ENCODE measurements at places on chromosomes 2 and 18.

- DNase-seq, result no peak
These were observed 112.0 kb downstream of the ACTR3 start for GRCh38 chr2:114001937-114002336.

DNA sequence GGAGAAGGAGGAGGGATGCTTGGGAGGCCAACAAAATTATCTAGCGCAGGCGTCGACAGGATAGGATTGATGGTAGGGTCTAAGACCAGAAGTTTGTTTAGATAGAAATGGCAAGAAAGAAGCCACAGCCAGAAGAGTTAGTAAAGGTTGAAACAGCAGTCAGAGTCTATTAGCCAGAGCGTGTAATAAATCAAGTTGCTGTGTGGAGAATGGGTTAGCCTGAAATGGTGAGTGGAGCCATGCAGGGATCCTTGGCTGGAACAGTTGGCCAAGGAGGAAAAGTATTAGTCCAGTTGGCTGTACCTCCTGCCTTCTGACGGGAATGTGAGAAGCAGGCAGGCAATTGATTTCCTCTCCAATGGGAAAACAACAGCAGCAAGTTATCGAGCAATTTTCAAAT, 190.7 kb upstream of the CCDC68 start:
- DNase-seq, result no peak

GRCh38 chr18:42446195-42446594, 491.2 kb downstream of the PIK3C3 start:
- DNase-seq, result peak; percentile 34

DNA sequence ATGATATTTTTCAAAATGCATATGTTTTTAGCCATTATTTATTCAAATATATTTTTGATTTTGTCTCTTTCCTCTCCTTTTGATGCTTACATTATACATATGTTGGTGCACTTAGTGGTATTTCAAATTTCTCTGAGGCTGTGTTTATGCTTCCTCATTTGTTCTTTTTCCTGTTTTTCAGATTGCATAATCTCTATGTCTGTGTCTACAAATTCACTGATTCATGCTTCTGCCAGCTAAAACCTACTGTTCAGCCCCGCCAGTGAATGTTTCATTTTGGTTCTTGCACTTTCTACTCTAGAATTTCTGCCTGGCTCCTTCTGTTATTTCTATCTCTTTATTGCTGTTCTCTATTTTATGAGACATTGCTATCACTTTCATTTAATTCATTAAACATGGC, 951.7 kb upstream of the CNTNAP5 start:
- no peak for DNase-seq

GRCh38 chr2:161010503-161011015, 149.7 kb upstream of the TANK start:
- no peak for DNase-seq

- DNase-seq, result no peak
These were observed 113.1 kb downstream of the ICOS start for GRCh38 chr2:204049635-204050034.

GRCh38 chr2:42092084-42092996, 44.5 kb downstream of the PKDCC start:
- no peak for DNase-seq

- DNase-seq, result no peak
These were observed 499.6 kb upstream of the HS6ST1 start for GRCh38 chr2:128818248-128818647.

DNA sequence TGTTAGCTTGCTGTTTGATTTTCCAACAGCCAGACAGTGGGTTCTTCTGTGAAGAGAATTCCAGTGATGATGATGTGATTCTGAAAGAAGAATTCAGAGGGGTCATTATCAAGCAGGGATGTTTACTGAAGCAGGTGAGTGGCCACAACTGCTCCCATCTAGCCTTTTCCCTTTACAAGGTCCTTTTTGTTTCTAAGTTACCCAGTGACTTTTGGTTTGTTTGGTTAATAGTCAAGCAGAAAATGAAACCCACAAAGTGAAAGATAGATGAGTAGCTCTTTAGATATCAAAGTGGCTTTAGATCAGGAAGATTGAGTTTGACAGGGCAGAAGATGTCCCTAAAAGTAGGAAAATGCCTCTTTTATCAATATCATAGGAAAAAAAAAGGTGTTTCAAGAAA, 23.3 kb downstream of the PLEK start:
- no peak for DNase-seq

DNA sequence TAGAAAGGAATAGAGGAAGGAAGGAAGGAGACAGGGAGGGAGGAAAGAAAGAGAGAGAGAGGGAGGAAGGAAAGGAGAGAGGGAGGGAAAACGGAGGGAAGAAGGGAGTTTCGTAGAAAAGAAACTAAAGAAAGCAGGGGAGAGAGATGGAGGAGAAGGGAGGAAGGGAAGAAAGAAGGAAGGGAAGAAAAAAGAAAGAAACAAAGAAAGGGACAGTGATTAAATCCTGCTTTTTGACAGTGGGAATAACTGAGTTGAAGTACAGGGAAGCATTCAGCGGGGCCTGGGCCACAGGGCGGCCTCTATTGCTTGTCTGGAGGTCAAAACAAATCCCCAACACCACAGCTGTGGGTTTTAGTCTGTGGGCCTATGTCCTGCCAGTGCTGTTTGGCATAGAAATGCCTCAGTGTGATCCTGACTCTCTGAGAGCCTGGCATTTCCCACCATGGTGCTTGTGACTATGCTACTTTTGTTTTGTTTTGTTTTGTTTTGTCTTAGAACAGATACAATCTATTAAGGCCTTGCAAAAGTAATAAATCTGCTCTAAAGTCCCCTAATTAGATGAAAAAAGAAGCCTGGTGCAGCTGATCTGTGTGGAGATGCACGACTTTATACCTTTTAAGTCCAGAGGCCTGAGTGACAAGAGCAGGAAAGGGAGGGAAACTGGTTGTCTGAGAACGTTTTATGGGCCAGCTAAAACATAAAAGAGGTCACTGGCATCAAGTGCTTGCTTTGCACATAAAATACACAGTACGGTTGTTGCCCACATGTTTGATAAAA, 40.0 kb downstream of the IL1RL2 start:
- no peak for DNase-seq

Data from HS-27A (cell line).